ENCODE measurements at places on chromosomes 3 and 15.

- no peak for DNase-seq
Observed at GRCh38 chr3:36408146-36408545, 27.8 kb downstream of the STAC start.

GRCh38 chr3:180017846-180018245, 18.9 kb downstream of the PEX5L start:
- no peak for DNase-seq

DNA sequence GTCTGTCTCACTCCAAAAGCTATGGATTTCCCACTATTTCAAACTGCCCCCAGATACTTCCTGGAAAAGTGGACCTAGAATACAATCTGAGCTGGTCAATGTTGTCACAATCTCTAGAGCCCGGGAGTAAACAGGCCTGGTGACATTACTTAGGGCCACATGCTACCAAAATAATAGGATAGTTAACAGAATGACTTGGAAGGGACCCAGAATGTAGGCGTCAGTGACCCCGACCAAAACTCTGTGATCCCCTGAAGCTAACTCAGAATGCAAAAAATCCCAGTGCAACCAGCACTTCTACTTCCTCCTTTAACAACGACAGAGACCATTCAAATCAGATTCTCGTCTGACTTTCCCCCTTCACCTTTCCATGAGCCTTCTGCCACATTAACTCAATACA, 51.5 kb upstream of the CDV3 start:
- no peak for DNase-seq

DNA sequence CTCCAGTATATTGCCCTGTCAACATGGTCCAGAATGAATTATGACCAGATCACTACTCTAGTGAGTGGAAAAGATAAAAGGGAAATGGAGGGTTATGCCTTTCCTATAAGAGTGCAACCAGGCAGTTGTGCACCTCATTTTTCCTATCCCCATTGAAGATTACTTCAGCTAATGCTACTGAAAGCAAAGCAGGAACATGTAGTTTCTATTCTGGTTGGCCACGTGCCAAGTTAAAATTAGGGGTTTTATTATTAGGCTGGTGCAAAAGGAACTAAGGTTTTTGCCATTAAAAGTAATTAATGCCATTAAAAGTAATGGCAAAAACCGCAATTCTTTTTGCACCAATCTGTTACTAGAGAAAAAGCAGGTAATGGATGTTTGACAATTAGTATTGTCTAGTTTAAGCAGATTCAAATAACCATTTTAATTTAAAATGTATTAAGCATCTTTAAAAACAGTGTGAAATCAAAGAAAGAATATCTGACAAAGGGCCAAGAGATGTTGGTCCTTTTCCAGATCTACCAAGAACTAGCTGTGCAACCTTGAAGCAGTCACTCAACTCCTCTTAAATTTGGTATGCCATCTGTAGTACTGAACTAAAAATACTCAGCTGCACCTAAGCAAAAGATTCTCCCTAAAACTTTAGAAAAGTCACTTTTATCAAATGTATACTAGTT, 567.5 kb upstream of the CCDC54 start:
- no peak for DNase-seq

GRCh38 chr3:113947372-113948014, at the start of gene ZDHHC23:
Gene ZDHHC23 (plus strand): TSS chr3:113948013. CDS start chr3:113948803, 790 bp downstream.
- DNase-seq, result peak; percentile 65

- peak; percentile 64 for DNase-seq
Observed at GRCh38 chr3:195150181-195151118, 120.5 kb downstream of the XXYLT1 start.

DNA sequence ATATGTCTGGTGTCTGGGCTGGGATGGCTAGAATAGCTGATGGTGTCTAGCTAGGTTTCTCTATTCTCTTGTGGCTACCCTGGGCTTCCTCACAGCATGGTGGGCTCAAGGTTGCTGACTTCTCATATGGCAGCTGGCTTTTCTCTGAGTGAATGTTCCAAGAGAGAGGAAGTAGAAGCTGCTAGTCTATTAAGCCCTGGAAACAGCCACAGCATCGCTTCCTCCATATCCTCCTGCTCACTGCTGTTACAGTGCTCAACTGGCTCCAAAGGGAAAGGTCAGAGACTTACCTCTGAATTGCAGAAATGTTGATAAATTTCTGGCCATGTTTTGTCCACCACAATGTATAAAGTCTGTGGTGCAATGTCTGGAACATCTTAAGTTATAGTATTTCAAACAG, 299.9 kb upstream of the ADAMTS9 start:
- no peak for DNase-seq

DNA sequence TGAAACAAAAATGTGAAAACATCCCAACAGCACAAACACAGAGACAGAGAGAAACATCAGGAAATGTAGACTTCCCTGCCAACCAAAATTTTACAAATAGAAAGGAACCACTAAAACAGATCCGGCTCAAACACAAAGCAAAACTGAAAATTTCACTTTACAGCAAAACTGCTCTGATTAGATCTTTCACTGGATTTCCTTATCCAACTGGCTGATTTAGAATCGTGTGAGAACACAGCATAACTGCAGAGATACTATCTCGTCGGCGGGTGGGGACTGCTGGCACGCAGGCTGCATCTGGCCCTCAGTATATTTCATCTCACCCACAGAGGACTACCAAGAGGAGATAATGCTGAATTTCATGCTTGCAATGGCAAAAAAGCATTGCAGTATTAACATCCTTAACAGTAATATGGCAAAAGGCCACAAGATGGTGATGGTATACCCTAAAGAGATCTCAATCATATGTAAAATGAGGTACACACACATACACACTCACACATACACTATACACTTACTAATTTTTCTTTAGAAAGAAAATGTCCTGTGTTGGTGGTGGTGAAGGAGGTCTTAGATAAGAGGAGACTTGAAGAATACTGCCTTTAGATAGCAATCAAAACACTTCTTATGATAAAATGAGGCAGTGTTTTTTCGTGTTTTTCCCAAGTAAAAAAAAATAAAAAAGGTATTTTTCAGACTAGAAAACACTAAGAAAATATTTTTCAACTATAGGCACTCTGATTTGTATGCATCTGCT, 10.6 kb upstream of the LEO1 start:
- no peak for DNase-seq

DNA sequence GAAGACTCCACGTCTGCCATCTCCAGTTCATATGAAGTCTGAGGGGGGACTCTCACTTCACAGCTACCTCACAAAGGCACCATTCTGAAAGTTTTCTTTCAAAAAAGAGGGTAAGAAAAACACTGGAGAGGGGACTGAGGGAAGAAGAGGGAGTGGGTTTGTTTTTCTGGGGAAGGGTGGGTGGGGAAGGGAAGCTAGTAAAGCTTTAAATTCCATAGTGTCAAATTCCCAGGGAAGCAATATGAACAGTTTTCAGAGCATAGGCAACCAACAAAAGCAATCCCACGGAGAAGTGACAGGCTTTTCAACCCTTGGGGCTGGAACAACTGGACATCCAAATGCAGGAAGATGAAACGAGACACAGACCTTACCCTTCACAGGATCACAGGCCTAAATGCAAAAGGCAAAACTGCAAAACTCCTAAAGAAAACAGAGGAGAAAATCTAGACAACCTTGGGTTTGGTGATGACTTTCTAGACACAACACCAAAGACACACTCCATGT, 61.7 kb downstream of the CHSY1 start:
- DNase-seq, result no peak

DNA sequence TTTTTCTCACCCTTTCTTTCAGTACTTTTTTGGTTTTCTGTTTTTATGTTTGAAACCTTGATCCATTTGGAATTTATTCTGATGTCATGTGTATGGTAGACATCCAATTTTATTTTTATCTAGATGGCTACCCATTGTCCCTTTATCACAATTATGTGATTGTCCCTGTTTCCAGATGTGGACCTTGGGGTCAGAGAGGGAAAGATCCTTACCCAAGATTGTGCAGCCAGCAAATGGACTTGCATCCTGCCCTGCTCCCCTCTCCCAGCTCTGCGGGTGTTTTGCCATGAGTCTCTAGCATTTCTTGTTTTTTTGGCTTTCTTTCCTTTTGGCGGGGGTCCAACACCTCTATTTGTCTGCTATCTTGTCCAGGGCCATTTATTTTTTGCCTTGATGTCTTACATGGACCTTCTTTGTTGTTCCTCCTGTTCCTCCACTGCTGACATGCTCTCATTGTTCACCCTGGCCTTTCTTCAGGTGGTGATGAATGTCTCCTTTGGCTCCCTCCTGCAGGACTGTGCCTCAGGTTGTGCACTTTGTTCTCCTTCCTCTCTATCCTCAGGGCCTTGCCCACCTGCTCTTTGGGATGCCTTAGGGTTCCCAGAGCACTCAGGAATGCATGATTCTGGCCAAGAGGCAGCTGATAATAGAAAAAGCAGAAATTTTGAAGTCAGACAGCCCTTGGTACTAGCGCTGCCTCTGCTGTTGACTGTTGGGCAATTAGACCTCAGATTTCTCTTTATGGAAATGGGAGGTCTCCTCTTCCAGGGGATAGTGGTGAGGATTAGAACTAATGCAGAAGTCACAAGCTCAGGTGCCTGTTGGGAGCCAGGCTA, 84.3 kb downstream of the EEFSEC start:
- DNase-seq, result no peak

DNA sequence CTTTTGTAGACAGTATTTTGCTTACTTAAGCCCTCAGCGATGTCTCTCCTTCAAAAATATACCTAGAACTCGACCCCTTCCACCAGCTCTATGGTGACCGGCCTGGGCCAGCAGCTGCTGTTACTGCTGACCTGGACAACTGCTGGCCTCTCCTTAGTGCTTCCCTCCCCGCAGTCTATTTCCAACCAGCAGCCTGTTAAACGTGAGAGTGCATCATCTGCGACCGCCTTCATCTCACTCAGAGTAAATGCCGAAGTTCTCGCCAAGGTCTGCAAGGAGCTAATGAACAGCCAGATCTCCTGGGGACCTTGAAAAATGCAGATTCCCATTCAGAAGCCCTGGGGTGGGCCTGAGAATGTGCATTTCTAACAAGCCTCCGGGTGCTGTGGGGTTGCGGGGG, 86.7 kb downstream of the RPLP1 start:
- DNase-seq, result no peak

DNA sequence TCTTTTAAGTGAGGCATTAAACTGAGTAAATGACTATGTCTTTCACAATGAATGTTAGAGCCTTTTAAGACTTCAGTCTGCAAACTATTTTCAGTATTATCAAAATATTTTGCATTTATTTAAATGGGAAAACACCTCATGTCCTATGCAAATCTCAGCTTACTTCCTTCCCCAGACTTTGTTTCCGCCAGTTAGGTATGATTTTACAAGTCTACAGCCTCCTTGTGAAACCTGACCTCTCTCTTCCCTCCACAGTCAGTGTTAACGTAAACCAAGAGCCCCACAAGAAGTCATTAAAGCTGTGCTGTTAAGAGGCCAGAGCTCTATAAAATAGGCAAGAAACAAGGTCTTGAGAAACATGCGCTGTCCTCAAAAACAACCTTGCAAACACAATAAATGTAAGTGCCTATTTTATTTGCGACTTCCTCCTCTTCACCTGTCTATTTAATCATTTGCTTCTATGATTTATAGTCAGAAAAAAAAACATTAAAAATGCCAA, 48.3 kb downstream of the PRTG start:
- DNase-seq, result no peak

- no peak for DNase-seq
Observed at GRCh38 chr15:87703327-87704111, 553.0 kb downstream of the NTRK3 start.

DNA sequence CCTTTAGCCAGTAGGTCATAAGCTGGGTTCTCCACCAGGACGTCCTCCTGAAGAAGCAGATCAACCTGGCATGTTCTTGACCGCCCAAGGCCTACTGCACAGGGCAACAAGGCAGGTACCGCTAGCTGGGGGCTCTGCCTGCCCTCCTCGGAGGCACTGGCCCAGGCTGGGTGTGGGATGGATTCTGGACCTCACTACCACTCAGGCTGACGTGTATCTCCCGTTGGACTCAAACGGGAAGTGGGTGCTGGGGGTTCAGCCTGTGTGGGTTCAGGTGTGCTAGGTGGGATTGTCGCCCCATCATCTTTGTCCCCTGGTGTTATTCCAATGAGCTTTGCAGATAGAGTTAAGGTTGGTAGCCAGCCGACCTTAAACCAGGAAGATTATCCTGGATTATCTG, 95.0 kb upstream of the SNRPA1 start:
- no peak for DNase-seq

DNA sequence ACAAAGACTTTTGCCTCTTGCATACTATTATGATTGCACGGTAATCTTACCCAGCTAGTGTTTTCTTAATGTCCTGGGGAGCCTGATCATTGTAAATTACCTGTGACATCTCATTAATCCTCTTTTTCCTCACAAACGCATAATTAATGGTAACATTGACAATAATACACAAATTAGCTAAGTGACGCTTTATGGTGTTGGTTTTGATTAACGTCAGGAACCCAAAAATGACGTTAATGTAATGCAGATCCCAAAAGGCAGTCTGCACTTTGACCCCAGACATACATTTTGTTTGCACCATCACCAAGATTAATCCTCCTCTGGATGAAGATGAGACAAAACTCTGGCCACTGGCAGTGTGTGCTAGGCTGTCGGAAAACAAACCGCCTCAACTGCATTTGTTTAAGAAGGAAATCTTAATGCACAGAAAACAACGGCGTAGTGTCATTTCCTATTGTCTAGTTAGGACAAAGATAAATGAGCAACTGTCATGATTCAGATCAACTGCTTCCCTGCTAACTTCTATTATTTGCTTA, 83.9 kb upstream of the CDIN1 start:
- DNase-seq, result no peak

GRCh38 chr3:181432992-181433391, 278.7 kb upstream of the SOX2 start:
- DNase-seq, result no peak

- no peak for DNase-seq
Observed at GRCh38 chr3:146496251-146496650, 26.9 kb upstream of the PLSCR2 start.

DNA sequence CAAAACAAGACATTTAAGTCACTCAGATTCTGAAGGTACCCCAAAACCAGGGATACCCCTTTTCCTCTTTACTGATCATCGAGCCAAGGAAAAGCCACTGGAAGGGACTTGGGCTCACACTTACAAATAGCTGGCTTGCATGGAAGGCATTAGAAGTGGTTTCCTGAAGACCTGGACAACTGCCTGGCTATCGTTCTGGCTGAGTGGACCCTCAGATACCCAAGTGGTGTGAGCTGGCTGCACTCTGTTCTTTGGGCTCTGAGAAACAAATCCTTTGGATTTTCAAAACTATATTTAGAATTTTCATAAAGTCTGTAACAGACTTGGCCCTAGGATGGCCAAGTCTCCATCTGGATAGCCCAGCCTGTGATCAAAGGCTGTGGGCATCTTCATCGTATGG, 110.1 kb upstream of the CTDSPL start:
- no peak for DNase-seq

- no peak for DNase-seq
Observed at GRCh38 chr3:126568776-126569342, 10.1 kb upstream of the C3orf22 start.

- no peak for DNase-seq
Observed at GRCh38 chr3:194874206-194874605, 188.5 kb downstream of the FAM43A start.

- DNase-seq, result no peak
Observed at GRCh38 chr3:46013316-46014094, 13.8 kb downstream of the XCR1 start.

GRCh38 chr3:58994746-58995330, 55.0 kb downstream of the CFAP20DC start:
- peak; percentile 44 for DNase-seq

Measured in kidney (tissue), 22 donors.